Ascending aorta (tissue), 2 donors: ENCODE measurements at places on chromosomes 12 and 14.

DNA sequence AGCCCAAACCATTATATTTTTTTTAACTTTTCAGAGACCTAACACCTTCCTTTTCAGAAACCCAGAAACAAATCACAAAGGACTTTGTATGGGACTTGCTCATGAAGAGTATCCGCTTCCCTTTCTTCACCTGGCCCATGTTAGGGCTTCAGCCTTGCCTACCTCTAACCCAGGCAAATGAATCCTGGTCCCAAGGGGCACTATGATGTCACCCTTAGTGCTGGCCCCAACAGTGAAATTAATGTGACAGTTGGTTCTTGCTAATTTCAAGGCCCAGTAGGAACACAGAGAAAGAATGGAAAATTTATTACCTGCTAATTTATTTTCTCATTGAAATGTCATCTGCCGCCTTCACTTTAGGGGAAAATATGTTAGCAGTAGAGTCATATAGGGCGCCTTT lies 179.8 kb upstream of the NRXN3 start:
- no peak for DNase-seq

DNA sequence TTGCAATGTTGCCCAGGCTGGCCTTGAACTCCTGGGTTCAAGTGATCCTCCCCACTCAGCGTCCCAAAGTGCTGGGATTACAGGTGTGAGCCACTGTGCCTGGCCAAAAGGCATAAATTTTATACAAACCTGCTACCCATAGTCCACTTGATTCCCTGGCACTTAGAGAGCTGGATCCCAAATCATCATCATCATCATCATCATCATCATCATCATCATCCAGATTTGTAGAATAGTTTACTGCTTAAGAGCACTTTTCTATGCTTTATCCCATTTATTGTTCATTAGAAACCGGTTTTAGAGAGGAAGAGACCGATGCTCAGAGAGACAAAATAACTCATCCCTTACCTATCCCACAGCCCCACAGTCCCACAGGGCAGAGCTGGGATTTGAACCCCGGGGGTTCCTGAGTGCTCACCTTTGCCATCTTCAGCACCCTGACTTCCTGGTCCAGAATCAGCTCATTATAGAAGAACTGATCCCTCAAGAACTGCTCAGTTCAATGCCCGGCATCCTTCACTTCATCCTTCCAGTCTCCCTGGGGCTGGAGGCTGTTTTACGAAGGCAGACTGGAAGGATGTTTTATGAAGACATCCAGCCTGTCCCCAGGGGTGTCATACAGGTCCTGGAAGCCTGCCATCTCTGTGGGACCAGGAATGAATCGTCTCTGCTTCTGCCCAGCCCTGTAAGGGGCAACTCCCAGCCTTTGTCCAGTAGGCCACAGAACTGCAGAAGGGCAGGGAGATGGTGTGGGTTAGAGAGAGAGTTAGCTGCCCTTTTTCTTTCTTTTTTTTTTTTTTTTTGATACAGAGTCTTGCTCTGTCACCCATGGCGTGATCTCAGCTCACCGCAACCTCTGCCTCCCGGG lies 20.2 kb upstream of the OASL start:
- no peak for DNase-seq

DNA sequence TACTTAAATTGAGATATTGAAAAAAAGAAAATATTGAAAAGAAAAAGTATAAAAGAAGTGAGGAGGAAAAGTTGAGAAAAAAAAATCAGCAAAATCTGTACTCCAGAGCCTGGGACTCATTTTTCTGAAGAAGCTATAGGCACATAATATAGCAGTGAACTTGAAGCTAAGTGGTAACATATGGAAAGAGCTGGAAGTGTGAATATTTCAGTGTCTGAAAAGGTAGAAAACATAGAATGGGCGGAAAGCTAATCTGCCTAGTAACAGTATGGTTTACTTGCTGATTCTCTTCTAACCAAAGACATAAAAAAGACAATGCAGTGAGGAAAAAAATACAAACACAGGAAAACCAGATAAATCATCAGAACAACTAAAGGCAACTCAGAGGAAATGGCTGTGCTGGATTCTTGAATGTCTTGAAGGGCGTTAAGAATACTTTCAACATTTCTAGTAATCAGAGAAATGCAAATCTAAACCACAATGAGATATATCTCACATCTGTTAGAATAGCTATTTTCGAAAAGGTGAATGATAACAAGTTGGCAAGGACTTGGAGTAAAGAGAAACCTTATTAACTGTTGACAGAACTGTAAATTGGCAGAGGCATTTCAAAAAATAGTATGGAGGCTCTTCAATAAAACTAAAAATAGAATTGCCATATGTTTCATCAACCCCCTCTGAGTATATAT lies 784.6 kb downstream of the LRFN5 start:
- no peak for DNase-seq

GRCh38 chr12:11618046-11618445 lies 31.4 kb upstream of the ETV6 start:
- DNase-seq = no peak

GRCh38 chr12:25317553-25317952 lies 66.8 kb upstream of the KRAS start:
- DNase-seq = no peak
